ENCODE measurements at places on chromosomes 6 and 20. TPM values are rescaled to one million over a fixed set of nuclear protein-coding genes. Genes with fewer than 3 reads are reported as not detected.

DNA sequence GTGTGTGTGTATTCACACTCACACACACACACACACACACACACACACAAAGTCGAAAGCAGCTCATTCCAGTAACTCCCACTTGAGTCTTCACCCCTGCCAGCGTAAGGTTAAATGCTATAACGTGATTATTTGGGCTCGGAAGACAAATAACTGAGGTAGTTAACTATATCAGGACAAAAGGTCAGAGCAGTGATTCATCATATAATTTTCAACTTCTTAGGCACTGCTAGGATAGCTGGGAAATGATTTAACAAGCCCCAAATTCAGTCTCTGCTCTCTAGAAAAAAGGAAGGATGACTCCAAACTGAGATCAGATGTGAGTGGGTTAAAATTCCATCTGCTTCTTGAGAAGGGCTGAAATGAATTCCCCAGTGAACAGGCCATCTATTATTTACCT, 30.7 kb downstream of the HDGFL1 start:
- no peak for DNase-seq

Gene KIF25
- total RNA-seq = not detected

DNA sequence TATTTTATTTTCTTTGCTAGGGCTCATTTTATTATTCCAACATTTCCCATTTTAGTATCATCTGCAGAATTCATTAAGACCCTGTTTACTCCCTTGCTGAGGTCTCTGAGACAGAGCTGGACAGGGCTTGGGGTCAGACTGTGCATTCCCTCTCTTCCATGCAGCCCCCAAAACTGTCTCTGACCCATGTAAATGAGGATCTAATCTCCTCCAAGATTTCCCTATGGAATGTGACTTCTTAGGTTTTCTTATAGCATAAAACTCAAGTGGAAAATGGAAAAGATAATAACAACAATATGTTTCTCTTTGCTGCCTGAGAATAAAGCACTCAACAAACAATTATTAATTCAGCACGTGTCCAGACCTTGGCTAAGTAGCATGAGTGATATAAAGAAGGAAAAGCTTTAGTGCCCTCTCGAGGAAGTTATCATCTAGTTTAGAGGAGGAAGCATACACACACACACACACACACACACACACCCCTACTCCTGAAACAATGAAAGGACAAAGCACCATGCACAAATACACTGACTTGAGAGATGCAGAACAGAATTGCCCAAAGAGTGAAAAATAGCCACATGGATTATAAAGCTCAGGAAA, 815.5 kb downstream of the BCKDHB start:
- DNase-seq = no peak

DNA sequence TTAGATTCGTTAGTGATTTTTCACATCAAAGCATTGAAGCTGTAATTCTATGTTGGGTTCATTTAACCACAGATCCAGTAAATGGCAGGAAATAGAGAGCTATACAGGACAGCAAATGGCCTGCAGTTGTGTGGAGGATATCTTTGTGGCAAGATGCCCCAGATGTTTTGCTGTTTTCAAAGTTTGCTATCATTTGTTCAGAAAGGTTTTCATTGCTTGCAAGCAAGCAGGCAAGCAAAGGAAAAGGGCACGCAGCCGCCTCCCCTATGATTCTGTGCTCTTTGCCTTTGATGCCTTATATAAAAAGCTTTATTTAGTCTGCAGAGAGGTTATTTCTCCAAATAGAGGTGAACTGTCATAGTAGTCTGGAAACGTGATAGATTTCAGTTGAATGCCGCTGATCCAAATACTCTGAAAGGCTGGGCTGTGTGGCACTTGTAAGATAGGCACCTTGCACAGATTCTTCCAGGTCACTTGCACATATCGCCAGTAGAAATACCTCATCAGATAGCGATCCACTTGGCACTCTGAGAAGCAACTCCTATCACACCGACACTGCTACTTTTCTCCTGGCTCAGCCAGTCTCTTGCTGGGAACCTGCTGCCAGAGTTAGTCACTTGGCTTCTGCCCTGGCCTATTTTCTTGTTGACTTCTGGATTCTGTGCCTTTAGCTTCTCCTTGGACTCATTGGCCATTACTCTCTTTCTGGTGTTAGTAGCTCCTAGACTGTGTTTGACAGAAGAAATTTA, 66.4 kb downstream of the UTRN start:
- no peak for DNase-seq

DNA sequence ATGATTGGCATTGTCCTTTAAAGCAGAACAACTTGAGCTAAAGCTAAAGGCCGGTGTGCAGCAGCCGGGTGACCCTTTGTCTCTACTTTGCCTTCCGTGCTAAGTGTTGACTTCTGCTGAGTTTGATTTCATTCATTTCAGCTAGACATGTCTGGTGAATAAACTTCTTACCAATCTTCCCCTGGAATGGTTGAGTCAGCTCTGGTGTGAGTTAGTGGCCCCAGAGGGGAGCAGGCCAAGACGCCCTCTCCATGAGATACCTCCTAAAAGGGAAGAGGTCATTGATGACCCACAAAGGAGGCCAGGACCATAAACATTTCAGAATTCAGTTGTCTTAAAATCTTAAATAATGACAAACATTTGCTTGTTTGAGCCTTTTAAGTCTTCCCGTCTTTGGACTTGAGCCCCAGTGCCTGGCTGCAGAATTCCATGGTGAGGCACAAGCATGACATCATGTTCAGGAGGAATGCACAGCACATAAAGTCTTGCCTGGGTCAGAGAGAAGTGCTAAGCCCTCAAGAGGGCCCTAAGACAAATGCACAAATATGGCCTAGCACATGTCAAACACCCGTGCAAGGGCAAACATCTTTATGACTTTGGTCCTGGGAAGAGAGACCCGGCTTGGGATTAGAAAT, 96.3 kb upstream of the NEDD9 start:
- DNase-seq = no peak
